ENCODE measurements at places on chromosomes 3 and 15. TPM values are rescaled to one million over a fixed set of nuclear protein-coding genes. Genes with fewer than 3 reads are reported as not detected.

The ARPIN gene
- polyA plus RNA-seq: 16.6 TPM

The ZNF660 gene
- polyA plus RNA-seq: 3.7 TPM

The SPPL2A gene
- 46.5 TPM for polyA plus RNA-seq

The KCNMB3 gene
- polyA plus RNA-seq: 4.4 TPM

The RAB6B gene
- 9.4 TPM for polyA plus RNA-seq

The TRIM42 gene
- not detected for polyA plus RNA-seq

The CADPS gene
- polyA plus RNA-seq: 0.47 TPM

The GDPGP1 gene
- polyA plus RNA-seq: 2.7 TPM

The FGD5 gene
- polyA plus RNA-seq: 18.8 TPM

The SLITRK3 gene
- polyA plus RNA-seq: 1.5 TPM

All from muscle of leg (tissue), 16 donors.